GOT3 (cell line): ENCODE measurements at places on chromosomes 7 and 10.

GRCh38 chr10:91034042-91034441 lies 113.2 kb upstream of the ANKRD1 start:
- DNase-seq: no peak

DNA sequence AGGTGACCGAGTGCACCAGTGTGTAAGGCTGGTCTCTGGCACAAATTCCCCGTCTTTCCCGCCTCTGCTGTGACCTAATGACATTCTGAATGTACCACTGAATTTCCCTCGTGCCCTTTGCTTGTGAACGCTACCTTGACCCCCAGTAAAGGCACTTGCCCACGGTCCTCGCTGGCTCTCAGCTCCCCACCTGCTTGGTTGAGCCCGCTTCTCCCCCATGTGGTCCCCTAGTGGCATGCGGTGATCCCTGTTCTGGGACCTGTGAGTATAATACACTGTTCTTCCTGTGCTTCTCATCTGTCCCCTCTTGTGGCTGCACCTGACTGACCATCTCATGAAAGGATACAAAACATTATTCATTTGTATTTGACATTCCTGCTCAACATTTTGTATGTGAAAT lies 495.7 kb downstream of the INHBA start:
- DNase-seq: no peak

DNA sequence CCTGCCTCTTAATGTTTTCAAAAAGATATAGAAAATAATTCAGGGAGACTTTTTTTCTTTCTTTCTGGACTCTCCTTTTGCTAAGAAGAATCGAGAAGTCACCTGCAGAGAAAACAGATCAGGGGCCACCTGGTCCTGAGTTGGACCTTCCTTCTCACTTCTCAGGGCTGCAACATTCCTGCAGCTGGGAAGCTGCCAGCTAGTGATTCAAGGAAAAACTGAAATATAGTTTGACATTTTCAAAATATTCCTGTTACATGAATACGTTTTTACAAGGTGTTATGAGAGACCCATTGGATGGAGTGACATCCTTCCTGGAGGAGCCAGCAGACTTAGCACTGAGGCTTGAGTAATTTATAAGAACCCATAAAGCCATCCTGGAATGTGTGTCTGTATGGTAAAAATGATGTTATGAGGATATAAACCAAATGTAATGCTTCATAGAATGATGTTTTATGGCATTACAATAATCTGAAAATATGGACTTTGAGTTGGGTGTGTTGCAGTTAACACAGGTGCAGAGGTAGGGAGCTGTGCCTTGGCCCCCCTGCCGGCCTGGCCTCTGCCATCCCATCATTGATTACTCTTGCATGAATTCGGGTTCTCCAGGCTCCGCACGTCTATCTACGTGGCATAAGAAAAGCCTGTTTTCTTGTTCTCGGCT lies 149.7 kb downstream of the PAXIP1 start:
- no peak for DNase-seq

- no peak for DNase-seq
Measured at GRCh38 chr10:58341947-58342346, 7.1 kb downstream of the UBE2D1 start.

DNA sequence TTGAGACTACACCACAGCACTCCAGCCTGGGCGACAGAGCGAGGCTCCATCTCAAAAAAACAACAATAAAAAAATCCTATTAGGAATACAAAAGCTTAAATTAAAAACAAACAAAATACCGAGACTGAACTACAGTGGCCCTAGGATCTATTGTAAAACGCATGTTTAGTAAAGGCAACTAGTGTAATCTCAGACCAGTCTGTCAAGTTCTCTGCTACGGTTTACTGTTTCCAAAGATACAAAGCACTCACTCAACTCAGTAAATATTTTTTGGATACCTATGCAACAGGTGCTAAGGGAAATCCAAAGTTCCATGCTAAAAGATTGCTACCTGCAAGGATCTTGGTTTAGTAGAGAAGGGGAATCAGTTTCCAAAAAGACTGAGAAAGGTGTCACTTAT lies 3.4 kb upstream of the MIOS start:
- DNase-seq: no peak

GRCh38 chr7:20651960-20652544 lies 36.6 kb downstream of the ABCB5 start:
- no peak for DNase-seq

DNA sequence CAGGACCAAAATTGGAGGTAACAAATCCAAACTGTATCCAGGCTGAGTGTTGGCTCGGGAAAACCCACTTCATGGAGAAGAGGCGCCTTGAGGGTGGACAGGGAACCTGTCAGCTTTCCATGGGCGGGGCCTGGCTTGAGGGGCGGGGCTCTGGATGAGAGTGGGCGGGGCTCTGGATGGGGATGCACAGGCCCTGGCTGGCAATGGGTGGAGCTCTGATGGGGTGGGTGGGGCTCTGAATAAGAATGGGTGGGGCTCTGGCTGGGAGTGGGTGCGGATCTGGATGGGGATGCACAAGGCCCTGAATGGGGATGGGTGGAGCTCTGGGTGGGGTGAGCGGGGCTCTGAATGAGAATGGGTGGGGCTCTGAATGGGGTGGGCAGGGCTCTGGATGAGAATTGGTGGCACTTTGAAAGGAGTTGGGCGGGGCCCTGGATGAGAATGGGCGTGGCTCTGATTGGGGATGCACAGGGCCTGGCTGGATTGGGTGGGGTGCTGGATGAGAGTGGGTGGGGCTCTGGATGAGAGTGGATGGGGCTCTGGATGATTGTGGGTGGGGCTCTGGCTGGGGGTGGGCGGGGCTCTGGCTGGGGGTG lies 96.6 kb upstream of the NPTX2 start:
- no peak for DNase-seq

DNA sequence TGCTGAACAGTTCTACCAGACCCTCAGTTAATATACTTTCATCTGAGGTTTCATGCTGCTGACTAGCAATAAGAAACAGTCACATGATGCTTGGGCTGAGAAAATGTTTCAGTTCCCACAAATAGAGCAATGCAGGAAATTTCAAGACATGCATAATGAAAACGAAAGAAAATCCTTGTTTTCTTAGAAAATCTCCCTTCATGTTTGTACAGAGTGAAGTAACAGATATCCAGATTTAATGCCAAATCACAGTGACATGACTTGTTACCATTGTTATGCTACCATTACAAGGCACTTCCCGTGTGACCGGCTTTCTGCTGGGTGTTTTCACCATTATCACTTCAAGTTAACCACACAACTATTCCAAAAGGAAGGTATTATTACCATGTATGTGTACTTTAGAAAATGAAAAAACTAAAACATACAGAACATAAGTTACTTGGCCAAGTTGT lies 121.7 kb downstream of the DOCK4 start:
- DNase-seq: no peak

GRCh38 chr10:44244745-44245600 lies 139.9 kb downstream of the CXCL12 start:
- no peak for DNase-seq

DNA sequence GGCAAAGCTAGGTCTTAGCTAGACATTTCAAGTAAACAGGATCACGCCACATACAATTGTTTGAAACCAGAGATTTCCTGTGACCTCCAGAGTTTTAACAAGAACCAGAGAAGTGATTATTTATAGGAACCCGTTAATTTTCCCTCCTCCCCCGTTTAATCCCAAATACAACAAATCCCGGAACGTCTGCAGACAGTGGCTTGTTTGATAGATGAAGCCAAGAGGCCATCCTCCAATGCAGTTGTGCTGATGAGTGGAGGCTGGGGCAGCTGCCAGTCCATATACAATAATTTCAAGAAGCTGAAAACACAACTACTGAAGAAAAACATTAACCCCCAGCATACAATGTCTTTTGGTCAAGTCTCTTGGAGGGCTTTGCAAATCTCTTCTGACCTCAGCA lies 971.6 kb upstream of the ZNF722 start:
- no peak for DNase-seq

- no peak for DNase-seq
Measured at GRCh38 chr7:30445770-30446169, 32.8 kb downstream of the NOD1 start.

- no peak for DNase-seq
Measured at GRCh38 chr10:101643546-101643945, 51.4 kb downstream of the FBXW4 start.

DNA sequence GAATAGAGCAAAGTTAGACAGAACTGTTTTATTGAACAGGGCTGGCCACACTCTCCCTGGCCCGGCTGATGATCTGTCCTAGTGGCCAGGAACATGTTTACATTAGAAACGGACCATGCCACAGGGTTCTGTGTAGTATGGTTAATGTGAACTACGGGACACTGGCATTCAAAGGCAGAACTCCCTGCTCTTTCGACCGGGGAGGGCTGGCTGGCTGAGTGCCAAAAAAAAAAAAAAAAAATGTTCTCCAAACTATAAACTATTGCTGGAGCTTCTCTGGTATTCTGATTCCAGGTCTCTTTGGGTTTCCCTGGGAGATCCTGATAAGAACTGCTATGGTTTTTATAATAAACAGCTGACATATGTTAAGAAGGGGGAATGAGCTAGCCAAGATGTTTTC lies 1262.6 kb upstream of the SORCS1 start:
- no peak for DNase-seq

DNA sequence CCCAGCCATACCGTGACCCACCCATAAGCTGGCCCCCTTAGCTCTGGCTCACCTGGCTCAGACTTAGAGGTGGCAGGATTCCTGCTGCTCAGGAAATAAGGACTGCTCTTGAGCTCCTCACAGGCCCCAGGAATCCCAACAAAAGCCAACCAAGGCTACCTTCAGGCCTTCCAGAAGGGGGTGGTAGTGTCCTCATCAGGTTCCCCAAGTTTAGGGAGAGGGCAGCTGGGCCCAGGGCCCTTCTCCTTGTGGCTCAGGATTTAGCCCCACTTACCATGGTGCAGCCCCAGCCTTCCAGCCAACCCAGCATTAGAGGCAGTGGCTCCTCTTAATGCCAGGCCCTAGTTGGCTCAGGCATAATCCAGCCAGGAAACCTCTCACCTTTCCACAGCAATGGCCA lies 23.5 kb downstream of the NPFFR1 start:
- no peak for DNase-seq

GRCh38 chr7:52764492-52765169 lies 270.8 kb upstream of the POM121L12 start:
- no peak for DNase-seq

DNA sequence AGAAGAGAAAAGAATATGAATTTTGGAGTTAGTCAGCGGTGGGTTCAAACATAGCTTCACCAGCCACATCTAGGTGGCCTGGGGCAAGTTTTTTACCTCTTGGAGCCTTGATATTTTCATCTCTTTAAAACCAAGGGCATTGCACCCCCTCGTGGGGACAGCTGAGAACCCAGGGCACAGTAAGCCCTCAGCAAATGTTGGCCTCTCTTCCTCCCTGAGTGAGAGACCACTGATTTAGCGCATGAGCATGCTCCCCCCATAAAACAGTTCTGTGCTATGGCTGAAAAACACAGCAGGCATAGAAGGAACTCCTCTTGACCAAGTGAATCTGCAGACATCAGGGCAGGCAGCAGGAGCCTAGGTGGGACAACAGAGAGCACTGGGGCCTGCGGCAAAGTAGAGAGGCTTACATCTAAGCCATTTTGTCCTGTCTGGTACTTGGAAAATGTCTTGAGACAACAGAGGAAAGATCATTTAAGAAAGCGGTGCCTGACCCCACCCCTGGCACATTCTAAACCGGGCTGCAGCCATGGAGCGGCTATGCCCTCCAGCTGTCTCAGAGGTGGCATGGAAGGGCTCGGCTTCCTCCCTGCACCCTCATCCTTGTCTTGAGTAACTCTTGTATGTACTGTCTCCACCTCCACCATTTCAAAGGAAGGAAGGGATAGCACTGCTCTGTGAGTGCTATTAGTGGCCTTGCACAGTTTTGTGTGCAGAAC lies 94.7 kb downstream of the ARHGAP22 start:
- no peak for DNase-seq

DNA sequence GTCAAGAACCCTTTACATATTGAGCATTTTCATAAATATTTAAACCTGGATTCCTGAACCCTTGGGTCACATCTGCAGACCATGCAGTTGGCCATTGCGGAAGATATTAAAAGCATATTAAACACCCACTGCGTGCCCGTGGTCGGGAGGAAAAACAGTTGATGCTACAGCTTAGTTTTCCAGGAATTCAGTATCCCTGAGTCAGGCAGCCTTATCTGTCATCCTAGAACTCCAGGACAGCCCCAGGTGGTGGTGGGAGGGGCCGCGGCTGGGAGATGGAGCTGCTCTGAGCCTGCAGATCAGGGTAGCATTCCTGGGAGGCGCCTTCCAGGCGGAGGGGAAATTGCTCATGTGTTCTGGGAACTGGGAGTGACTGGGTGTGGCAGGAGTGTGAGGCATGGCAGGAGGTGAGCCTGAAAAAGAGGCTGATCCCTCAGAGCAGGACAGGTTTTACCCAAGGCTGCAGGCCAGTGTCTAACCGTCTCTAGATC lies 222.9 kb upstream of the SH2B2 start:
- DNase-seq: no peak

DNA sequence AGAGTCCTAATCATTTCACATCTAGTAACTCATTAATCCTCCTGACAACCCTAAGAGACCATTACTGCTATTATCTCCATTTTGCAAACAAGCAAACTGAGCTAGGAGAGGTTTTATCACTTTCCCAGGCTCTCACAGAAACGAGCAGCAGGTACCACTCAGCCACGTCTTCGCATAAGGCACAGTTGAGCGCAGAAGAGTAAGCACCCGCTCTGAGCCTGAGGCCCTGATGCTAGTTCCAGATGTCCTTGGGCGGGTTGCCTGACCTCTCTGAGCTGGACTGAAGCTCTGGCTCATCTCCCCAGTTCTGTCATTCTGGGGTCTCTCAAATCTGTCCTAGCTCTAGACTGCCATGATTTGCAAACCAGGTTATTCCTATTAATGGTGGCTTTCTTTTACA lies 72.6 kb upstream of the FRMD4A start:
- no peak for DNase-seq

DNA sequence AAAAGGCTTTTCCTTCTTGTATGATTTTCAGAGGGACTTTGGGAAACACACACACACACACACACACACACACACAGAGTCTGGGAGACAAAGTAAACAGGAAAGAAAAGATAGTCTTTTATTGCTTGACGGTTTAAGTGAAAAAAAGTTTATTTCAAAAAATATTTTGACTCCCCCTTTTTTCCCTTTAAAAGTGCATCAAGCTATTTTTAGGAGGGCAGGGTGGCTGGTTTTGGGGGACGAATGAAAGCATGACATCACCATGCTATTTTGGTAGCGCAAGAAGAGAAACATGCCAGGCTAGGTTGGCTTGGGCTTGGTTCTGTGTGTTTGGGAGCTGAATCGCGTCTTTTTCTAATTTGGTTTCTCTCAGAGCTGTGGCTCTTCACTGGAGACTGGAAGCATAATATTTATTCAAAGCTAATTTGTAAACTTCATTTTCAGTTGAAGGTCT lies 129.2 kb downstream of the BAMBI start:
- DNase-seq: no peak

- DNase-seq: no peak
Measured at GRCh38 chr7:132492823-132493445, 83.3 kb downstream of the PLXNA4 start.

- DNase-seq: no peak
Measured at GRCh38 chr7:37000511-37000910, 276.2 kb upstream of the AOAH start.

- DNase-seq: no peak
Measured at GRCh38 chr10:72784551-72785351, 92.8 kb downstream of the MCU start.
